Epithelial cell of proximal tubule (primary cell): ENCODE measurements at places on chromosomes 16 and 17.

- DNase-seq: no peak
Observed at GRCh38 chr16:56289862-56290261, 98.6 kb downstream of the GNAO1 start.

DNA sequence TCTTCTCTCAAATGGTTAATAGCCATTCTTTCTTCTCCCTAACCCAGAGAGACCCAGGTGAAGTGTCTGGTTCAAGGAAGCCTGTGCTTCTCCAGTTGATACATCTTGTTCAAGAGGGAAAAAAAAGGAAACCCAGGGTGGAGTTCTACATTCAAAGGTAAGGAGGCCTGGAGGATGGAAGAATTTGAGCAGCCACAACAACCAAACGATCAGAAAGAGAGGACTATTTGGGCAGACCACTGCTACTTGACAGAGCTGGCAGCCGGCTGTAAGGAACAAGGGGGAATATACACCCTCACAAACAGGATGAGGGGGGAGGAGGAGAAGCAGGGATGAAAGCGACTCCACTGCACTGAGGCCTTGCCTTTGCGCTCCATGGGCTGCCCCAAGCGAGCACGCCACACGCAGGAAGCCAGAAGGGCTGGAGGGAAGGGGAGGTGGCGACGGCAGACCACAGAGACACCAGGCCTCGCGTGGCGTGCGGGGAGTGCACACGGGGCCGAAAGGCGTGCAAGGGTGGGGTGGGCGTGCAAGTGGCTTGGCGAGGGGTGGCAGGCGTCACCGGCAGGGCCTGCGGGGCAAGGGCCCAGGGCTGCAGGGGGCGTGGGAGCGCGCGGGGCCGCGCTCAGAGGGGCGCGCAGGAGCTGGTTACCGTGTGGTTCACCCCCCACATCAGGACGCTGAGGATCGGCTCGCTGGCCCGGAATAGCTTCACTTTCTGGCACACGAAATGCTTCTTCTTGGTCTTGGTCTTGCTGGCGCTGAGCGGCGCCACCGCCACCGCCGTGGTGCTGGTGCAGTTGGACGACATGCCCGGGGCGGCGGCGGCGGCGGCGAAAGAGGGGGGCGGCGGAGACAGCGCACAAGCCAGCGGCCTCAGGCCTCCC lies 499 bp downstream of the PIP4K2B start:
- DNase-seq: no peak

- no peak for DNase-seq
Observed at GRCh38 chr16:2384426-2384825, 43.9 kb upstream of the ABCA3 start.

DNA sequence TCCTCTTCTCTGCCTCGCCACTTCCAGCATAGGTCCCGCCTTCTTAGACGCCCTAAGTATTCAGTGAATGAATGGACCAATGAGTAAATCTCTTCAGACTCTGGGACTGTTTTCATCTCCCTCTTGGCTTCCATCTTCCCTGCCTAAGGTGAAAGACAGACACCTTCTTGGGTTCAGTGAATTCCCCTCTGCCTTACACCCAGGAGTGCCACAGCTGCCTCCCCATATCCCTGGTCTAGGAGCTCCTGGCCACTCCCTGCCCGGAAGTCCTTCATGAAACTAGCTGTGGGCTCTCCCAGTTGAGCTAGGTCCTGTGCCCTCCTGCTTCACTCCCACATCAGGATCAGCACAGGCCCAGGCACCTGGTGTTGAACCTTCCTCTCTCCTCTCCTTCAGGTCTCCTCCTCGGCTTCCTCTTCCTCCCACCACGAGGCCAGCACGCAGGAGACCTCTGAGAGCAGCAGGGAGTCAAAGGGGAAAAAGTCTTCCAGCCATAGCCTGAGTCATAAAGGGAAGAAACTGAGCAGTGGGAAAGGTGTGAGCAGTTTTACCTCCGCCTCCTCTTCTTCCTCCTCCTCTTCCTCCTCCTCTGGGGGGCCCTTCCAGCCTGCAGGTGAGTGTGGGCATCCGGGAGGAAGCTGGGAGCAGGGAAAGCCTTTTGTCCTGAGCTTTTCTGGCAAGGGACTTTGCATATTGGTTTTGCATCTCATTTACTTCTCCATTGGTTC lies 10.3 kb downstream of the MLLT6 start:
- no peak for DNase-seq

DNA sequence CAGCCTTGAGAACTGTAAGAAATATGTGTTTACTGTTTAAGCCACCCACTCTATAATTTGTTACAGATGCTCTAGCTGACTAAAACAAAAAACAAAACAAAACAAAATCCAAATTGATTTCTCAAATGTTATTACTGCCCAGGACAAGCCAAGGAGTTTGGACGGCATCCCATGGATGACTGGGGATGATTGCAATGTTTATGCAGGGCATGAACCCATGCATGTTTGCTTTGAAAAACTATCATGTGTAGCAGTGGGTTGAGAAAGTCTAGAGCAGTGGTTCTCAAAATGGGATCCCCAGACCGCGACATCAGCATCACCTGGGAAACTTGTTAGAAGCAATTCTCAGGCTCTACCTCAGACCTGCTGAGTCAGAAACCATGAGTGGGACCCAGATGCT lies 223.2 kb upstream of the PSMD7 start:
- no peak for DNase-seq

GRCh38 chr17:40017422-40018080 lies 2.3 kb downstream of the CSF3 start:
- no peak for DNase-seq

DNA sequence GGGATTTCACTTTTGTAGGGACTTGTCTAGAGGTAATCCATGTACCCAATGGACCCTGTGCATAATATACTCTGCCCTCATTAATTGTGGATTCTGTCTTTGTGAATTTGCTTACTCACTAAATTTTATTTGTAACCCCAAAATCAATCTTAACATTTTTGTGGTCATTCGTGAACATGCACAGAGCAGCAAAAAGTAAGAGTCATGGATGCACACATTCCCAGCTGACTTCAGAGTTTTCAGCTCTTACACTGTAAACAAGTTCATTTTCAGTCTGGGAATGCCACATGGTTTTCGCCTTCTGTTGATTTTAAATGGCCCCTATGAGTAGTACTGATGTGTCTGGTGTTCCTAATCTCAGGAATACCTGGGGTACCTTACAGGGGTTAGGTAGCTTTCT lies 24.3 kb downstream of the TAC4 start:
- DNase-seq: no peak

GRCh38 chr17:17252149-17252661 lies 15.2 kb upstream of the FLCN start:
- DNase-seq: no peak

DNA sequence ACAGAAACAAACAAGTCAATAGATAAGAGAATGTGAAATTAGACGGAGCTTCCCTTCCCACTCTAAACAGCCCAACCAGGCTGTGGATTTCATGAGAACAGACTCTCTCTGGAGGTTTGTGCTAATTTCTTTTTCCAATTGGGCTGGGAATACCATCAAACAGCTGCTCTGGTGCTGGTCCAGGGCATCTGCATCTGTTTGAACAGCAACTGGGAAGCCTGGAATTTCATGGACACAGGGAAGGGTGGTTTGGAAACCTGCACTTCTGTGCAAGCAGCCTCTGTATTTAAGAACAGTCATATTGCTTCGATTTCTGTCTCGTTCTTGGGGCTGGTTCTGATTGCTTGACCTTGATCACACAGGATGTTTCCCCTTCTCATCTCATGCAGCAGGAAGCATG lies 88.7 kb downstream of the FOXL1 start:
- DNase-seq: no peak

- DNase-seq: no peak
Observed at GRCh38 chr16:85061566-85061965, 34.0 kb downstream of the KIAA0513 start.

DNA sequence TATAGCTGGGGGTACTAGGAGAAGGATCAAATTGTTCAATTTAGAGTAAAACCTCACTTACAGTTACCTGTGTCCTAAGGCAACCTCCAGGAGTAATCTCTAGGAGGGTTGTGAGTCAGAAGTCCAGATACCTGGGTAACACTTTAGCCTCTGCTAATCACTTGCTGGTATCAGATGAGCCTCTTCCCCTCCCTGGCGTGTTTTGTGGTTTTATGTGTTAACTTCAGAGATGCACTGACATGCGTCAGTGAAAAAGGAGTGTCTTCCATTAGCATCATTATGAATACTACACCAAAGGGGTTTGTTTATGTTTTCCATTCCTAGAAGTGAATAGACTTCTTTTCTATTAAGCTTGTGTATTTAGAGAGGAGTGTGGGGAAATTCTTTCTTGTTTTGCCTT lies 208.2 kb downstream of the FTO start:
- no peak for DNase-seq

GRCh38 chr16:85916141-85916890 lies 17.4 kb downstream of the IRF8 start:
- peak; percentile 70 for DNase-seq

DNA sequence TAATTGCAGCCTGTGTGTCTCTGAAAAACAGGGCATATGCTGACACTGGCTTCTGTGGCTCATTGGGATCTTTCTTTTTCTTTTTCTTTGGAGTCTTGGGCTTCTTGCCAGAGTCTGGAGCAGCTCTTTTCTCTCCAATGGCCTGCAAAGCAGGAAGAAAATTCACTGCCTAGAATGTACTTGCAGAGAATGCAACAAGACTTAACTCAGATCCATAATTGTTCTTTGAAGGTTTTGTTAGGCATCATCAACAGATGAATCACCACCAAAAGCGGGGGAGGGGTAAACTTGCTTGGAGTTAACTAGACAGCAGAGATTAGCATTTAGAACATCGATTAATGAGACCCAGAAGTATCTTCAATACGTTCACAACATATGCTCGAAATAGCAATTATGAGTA lies 100.9 kb downstream of the TOX3 start:
- no peak for DNase-seq

DNA sequence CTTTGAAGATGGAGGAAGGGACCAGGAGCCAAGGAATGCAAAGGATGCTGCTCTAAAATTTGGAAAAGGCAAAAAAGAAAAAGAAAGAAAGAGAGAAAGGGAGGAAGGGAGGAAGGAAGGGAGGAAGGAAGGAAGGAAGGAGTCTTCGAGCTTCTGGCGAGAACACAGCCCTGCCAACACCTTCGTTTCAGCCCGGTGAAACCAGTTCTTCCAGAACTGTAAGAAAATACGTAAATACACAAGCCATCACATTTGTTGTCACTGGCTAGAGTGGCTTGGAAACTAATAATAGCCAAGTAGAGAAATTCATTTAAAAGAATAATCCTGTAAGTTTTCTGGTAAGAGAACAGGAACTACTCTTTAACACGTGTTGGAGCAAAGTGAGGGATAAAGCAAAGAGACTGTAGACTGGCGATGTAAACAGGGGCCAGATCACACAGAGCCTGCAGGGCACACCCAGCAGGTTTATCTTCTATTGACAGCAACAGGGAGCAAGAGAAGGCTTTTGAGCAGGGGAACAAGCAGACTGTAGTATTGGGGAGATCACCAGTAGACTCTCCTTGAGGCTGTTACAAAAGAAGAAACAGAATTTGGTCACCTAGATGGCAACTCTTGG lies 188.7 kb upstream of the MPHOSPH6 start:
- no peak for DNase-seq

DNA sequence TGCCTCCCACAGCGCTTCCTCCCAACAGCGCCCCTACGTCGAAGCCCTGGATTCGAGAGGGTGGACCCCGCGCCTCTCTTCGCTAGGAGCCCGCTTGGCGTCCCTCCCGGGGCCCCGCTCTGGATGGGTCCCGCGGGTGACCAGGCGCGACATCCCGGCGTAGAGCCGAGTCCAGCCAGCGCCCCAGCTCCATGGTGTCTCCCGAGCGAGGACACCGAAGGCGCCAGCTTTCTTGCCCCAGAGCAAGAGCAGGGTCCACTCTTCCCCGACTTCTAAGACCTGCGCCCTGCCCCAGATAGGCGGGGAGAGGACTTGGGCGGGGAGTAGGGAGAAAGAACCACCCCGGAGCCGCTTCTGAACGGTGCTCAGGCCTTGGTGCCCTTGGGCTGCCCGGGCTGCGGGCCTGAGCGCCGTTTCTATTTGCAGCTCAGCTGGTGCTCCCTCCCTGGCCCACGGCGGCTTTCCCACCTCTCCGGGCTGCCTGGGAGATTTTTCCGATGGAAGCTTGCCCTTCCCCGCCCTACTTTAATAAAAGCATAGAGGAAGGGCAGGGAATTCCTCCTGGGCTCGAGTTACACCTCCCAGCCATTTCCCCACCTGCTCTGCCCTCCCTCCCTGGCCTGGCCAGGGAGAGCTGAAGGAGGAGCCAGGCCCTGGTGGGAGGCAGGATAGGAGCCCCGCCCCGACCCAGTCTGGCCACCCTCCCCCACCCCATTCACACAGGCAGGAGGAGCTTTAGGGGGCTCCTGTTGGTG lies 1.8 kb downstream of the MMP15 start:
- DNase-seq: no peak

DNA sequence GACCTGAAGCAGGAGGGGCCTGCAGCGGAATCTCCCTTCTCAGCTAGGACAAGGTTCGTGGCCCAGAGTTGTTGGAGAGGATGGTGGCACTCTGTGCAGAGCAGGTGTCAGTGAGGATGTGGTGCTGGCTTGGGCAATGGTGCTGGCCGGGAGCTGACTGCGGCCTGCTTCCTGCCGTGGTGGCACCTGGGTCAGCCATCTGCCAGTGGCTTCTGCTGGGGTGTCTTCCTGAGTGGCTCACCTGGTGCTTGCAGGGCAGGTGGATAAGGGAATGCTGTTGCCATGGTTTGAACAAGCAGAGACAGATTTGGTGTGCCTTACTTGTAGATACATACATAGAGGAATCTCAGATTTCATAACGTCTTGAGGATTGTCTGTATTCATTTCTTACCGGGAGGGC lies 69.6 kb downstream of the SEC14L1 start:
- DNase-seq: no peak

DNA sequence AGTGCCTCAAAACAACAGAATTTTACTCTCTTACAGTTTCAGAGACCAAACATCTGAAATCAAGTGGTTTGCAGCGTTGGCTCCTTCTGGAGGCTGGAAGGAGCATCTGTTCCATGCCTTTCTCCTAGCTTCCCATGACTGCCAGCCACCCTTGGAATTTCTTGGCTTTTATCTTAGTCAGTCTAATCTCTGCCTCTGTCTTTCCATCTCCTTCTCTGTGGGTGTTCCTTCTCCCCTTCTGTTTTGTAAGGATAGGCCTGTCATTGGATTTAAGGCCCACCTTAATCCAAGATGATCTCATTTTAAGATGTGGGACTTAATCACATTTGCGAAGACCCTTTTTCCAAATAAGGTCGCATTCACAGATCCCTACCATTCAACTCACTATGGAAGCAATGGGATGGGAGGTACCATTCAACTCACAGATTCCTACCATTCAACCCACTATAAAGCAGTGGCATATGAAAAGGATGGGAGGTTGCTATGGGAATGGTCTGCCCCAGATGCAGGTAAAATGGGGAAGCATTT lies 321.8 kb downstream of the WWOX start:
- DNase-seq: no peak

DNA sequence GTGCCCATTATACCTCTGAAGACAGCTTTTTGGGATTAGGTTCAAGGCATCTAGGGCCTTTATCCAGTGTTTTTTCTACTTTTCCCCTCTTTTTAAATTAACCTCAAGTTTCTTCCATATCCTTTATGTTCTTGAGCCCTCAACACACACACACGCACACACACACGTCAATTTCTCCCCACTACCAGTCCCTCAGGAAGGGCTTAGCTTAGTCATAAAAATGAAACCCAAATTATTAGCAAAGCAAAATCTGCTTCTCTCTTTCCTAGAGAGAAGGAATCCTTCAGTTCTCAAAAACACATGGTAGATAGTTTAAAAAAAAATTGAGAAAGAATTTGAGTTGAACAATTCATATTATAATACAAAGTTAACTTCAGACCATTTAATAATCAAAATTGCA lies 401.1 kb downstream of the XYLT1 start:
- no peak for DNase-seq

GRCh38 chr16:84643674-84644073 lies 4.6 kb upstream of the KLHL36 start:
- no peak for DNase-seq
